ENCODE measurements at places on chromosomes 13 and 19.

DNA sequence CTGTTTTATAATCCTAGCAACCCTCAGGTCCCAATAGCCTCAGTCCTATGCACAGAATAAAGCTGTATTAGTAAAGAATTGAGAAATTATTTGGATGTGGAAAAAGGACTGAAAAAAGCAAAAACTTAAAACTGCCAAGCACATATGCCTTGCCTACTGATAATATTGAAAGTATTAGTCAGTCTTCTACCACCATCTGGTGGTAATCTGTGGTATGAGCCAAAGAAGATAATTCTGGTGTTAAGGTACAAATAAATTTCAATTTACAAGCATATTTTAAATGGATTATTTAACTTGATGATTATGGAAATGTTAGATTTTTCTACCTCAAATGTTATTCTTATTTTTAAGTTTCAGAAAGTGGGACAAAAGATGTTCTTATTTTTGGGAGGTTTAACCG lies 460.3 kb upstream of the KLHL1 start:
- DNase-seq = no peak

GRCh38 chr19:46022431-46023310 lies at the start of gene PGLYRP1:
Gene PGLYRP1 (minus strand): TSS chr19:46023053. CDS start chr19:46023021, 32 bp downstream.
- no peak for DNase-seq

DNA sequence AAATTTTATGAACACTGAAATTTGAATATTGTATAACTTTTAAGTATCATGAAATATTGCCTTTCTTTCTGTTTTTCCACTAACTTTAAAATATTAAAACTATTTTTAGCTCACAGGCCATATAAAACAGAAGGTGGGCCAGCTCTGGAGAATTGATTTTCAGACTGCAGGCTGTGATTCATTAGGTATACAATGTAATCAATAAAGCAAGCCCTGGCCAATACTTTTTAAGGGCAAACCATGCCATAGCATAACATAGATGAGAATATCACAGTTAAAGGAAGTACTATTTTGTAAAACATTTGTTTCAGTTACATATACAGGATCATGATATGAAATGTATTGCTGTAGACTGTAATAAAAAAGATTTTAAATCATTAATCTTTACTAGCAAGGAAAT lies 197.6 kb downstream of the MAB21L1 start:
- DNase-seq = no peak

- no peak for DNase-seq
These were observed 716 bp downstream of the FPR2 start for GRCh38 chr19:51761696-51762095.

GRCh38 chr13:60590800-60591747 lies 194.1 kb downstream of the TDRD3 start:
- DNase-seq = no peak

Data from CD4-positive, alpha-beta T cell treated with Interleukin-15 for 4 hours (primary cell).